H9 (cell line): ENCODE measurements at places on chromosomes 11 and 22.
A peak's percentile ranks its signal among the peaks of the same experiment; 100 is the strongest.

- H3K4me3 ChIP-seq = peak overlapping the region; percentile 53
- H3K27ac ChIP-seq = no peak overlapping the region
- H3K36me3 ChIP-seq = no peaks in the 10 kb centered on the region
- peaks cover 15% of the 10 kb centered on the region; the same call in 1 of the 2 replicates for H3K27me3 ChIP-seq
These were observed 367 bp upstream of the MMP11 start for GRCh38 chr22:23772315-23772648.

- DNase-seq = no peak
- H3K4me3 ChIP-seq = no peak overlapping the region
- no peak overlapping the region for H3K27ac ChIP-seq
These were observed 52.5 kb downstream of the NECTIN1 start for GRCh38 chr11:119676461-119677020.

DNA sequence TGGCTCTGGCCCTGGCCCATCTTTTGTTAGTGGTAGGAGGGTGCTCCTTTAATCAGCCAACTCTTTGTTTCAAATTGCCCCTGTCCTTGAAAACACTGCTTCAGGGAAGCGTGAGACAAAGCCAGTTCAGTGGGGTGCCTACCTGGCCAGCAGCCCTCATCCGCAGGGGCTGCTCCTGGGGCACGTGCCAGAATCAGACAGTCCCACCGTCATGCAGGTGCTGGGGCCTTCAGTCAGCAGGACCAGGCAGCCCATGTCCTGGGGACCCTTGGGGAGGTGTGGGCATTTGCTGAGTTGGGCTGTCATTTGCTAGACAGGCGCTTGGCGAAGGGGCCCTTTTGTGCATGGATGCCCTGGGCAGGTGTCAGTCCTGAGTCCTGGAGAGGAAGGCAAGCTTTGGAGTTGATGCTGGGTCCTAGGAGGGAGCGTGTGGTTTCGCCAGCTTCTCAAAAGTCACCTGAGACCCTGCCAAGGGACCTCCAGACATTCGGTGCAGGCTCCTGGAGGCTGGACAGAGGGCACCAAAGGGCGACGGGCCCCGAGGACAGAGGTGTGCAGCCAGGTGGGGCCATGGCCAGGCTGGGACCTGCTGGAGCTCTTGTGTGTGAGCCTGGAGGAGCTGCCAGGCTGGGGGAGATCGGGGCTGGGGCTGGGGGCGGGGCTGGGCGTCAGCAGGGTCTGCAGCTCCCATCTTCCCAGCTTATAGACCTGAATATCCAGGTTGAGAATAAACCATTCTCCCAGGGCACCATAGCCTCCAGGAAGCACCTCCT, 15.0 kb upstream of the RTN4R start:
- H3K27me3 ChIP-seq = no peaks in the 10 kb centered on the region
- H3K36me3 ChIP-seq = no peaks in the 10 kb centered on the region
- no peaks in the 10 kb centered on the region for H3K4me1 ChIP-seq
- no peak for DNase-seq
- no peak overlapping the region for H3K4me3 ChIP-seq

DNA sequence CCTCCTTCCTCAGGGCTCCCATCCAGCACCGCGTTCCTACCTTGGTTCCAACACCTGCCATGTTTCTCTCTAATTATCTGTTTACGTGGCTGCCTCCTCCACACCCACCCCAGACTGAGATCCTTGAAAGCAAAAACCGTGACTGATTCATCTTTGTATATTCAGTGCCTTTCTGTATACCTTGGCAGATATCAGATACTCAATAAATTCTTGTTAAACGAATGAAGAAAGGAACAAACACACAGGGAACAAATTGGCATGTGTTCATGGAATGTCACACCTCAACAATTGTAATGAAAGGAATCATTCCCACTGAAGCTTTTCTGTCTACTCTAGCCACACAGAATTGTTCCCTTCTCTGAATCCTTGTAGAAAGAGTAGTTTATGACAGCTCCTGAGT, 20.4 kb upstream of the LRRC55 start:
- no peak overlapping the region for H3K4me3 ChIP-seq
- H3K27me3 ChIP-seq = no peaks in the 10 kb centered on the region
- H3K27ac ChIP-seq = no peak overlapping the region
- H3K4me1 ChIP-seq = no peaks in the 10 kb centered on the region; the same call in 1 of the 2 replicates

DNA sequence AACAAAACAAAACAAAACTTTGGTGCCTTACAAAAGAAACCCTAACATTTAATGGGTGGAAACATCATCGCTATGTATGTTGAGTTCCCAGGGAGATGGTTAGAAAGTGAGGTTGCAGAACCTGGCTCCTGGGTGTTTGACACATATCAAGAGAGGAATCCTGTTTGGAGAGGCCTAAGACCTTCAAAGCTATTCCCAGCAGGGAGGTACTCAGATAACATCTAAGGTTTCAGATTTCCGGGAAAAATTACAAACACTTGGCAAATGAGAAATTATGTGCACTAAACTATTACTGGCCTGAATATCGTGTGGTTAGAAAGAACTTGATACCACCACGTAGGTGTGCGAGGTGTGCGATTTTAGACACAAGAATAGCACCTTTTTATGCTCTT, 18.5 kb downstream of the TRIM5 start:
- no peak overlapping the region for H3K4me3 ChIP-seq
- H3K4me1 ChIP-seq = no peaks in the 10 kb centered on the region
- no peaks in the 10 kb centered on the region for H3K27me3 ChIP-seq

- peaks cover 7% of the 10 kb centered on the region; the same call in 1 of the 2 replicates for H3K4me1 ChIP-seq
- no peak overlapping the region for H3K27ac ChIP-seq
- H3K36me3 ChIP-seq = no peaks in the 10 kb centered on the region; the same call in 1 of the 3 replicates
- no peak overlapping the region for H3K4me3 ChIP-seq
These were observed 592.5 kb downstream of the INSC start for GRCh38 chr11:15707194-15707593.

GRCh38 chr11:125342281-125342930, 153.7 kb downstream of the FEZ1 start:
- H3K27me3 ChIP-seq = no peaks in the 10 kb centered on the region; the same call in 1 of the 2 replicates
- no peaks in the 10 kb centered on the region for H3K4me1 ChIP-seq
- no peaks in the 10 kb centered on the region for H3K36me3 ChIP-seq
- DNase-seq = no peak

DNA sequence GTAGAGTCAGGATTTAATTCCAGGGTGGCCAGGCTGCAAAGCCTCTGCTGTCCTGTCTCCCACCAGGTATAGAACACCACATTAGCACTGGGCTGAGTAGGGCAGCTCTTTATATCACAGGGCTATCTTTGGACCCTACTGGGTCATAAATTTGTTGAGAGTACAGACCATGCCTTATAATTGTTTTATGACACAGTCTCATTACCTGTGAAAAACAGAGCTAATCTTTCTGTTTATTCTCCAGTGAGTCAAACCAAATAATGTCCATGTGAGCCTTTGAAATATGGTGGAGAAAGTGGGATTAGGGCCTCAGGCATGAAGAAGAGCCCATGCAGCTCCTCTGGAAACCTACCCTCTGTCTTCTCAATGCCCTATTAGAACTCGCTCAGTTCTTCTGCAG, 49.6 kb upstream of the KIRREL3 start:
- no peaks in the 10 kb centered on the region for H3K4me1 ChIP-seq
- no peak overlapping the region for H3K27ac ChIP-seq
- H3K4me3 ChIP-seq = no peak overlapping the region

- peak overlapping the region; percentile 92 for H3K4me3 ChIP-seq
- no peaks in the 10 kb centered on the region for H3K27me3 ChIP-seq
- H3K4me1 ChIP-seq = no peaks in the 10 kb centered on the region
- peak; percentile 42 for DNase-seq
- H3K27ac ChIP-seq = no peak overlapping the region
These were observed 817 bp downstream of the ARL2 start for GRCh38 chr11:65014726-65015227.

DNA sequence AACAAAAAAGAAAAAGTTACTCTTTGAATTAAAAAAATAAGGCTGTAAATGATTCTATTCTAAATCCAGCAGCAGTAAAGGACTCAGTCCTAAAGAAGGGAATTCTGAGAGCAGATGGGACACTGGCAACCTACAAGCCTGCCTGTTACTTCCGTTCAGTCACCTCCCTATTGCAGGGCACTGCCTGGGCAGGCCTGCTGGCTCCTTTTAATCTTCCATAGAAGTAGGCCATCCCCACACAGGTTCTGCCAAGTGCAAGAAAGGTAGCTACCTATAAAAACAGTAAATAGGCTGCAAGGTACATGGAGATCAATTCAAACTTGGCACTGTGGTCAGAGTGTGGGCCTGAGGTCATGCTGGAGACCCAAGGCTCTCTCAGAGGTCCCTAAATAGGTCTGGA, 136.4 kb downstream of the TRIM44 start:
- no peak for DNase-seq
- H3K4me1 ChIP-seq = no peaks in the 10 kb centered on the region
- H3K36me3 ChIP-seq = peaks cover 8% of the 10 kb centered on the region; the same call in 1 of the 2 replicates
- H3K4me3 ChIP-seq = no peak overlapping the region
- H3K27ac ChIP-seq = no peak overlapping the region

- no peak overlapping the region for H3K4me3 ChIP-seq
- peaks cover 3% of the 10 kb centered on the region for H3K4me1 ChIP-seq
- no peak for DNase-seq
- no peak overlapping the region for H3K27ac ChIP-seq
- peaks cover 8% of the 10 kb centered on the region for H3K36me3 ChIP-seq
- no peaks in the 10 kb centered on the region for H3K27me3 ChIP-seq
These were observed 50.5 kb upstream of the PARVG start for GRCh38 chr22:44130076-44130711.
